ENCODE measurements at places on chromosomes 16 and 17.
A peak's percentile ranks its signal among the peaks of the same experiment; 100 is the strongest.

- DNase-seq, result no peak
These were observed 43.4 kb downstream of the CPD start for GRCh38 chr17:30422171-30422570.

DNA sequence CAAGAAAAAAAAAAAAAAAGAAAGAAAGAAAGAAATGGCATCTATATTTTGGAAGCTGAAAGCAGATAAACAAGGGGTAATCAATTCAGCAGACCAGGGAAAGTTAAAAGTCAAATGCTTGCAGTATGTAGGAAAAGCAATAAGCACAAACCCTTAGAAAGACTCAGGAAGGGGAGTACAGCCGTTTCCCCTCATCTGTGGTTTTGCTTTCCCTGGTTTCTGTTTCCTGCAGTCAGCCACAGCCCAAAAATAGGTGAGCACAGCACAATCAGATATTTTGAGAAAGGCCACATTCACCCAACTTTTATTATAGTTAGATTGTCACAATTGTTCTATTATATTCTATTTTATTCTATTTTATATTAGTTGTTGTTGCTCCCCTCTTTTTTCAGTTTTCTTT lies 14.4 kb upstream of the ALOX12 start:
- DNase-seq, result no peak

DNA sequence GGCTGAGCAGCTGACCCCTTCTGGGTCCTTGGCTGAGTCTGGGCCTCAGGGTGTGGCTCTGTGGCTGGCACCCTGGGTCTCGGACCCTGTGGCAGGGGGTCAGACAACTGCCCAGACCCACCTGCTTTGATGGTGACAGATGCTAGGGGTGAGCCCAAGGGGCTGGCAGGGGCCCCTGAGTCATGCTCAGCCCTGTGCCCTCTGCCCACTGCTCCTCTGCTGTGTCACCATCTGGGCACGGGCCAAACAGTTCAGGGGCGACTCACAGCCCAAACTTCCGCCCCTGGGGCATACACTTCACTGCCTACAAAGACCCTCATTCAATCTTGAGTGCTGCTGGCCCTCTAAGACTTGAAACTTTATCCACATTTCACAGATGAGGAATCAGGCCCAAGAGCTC lies 5.7 kb downstream of the ADGRG1 start:
- no peak for DNase-seq

- no peak for DNase-seq
These were observed 131.0 kb downstream of the AATF start for GRCh38 chr17:37079735-37080134.

DNA sequence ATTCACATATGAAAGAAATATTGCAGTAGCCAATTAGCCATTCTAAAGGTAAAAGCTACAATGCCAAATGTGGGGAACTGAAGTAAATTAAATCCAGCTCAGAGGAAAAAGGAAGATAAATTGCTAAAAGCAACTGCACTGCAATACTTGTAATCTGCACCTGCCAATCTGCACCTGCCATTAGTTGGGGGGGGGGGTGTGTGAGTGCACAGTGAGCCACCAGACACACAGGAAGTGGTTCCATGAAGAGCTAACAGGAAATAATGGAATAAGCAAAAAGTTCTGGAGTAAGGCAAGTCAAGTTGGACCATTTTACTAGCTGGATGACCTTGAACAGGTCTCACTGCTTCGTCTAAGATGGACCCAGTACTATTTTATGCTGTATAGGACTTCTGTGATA lies 191.8 kb downstream of the PARN start:
- DNase-seq, result no peak

DNA sequence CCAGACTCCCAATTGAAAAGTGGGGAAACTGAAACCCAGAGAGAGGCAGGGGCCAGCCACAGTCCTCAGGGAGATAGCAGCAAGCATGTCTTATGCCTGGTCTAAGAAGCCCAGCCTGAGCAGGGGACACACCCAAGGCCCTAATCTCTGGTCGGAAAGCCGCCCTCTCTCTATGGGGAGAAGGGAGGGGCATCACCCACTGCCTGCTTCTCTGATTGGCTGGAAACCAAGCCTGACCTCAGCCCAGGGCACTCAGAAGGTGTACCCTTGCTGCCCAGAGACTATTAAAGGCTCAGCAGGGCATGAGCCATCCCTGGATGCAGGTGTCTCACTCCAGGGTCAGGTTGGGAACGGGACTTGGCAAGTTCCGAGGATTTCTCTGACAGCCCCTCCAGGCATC lies 5.7 kb upstream of the KRT13 start:
- DNase-seq, result peak; percentile 37
